ENCODE measurements at places on chromosomes 13 and 19.

- DNase-seq, result no peak
These were observed 711 bp downstream of the CILP2 start for GRCh38 chr19:19538785-19539166.

DNA sequence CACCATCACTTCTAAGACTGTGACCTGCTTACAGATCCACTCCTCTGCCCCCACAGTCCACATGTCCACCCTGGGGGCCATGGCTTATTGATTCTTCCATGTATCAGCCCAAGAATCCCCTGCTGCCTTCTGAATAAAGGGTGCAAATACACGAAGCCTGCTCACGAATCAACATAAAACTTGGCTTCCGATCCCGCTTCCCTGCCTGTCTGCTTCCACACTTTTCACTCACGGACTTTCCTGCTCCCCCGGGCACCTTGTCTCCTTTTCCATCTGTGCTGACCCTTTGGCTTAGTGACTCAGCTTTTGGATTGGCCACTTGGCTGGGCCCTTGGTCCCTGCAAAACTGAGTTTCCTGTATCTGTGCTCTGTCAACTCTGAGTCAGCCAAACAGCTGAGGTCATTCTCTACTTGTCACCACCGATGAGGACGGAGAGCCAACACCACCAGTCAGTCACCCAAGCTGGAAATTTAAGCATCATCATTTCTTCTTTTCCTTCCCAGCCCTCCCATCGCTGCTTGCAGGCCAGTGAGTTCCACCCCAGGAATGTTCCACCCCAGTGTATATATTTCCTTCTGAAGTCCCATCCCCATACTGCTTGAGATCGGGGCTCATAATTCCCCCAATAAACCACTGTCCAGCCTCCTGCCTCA is 11.4 kb upstream of the USP12 start:
- no peak for DNase-seq

DNA sequence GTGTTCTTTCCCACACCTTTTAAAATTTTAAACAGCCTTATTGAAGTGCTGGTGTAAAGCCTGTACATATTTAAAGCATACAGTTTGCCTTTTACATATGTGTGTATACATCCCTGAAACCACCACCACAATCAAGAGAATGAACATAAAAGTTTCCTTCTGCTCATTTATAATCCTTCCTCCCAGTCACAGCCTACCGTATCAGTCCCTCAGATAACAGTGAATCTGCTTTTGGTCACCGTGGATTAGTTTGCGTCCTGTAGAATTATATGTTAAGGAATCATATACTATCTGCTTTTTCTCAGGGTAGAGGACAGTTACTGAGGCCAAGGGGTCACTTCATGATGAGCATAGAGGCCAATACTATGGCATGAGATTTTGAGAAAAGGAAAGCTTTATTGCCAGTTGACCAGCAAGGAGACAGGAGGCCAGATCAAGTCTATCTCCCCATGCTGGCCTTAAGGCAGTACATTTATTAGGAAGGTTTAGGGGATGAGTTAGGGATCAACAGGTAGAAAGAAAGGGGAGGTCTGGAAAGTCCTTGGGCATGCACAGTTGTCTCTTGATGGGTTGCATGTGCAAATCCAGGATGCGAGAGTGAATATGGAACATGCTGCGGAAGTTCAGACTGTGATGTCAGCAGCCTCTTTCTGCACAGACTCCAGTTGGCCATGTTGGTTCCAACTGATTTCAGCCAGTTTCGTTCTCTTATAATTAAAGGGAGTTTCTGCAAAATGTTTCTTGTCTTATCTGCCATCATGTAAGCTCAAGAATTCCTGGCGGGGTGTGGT is 36.3 kb upstream of the LSM14A start:
- DNase-seq, result no peak

DNA sequence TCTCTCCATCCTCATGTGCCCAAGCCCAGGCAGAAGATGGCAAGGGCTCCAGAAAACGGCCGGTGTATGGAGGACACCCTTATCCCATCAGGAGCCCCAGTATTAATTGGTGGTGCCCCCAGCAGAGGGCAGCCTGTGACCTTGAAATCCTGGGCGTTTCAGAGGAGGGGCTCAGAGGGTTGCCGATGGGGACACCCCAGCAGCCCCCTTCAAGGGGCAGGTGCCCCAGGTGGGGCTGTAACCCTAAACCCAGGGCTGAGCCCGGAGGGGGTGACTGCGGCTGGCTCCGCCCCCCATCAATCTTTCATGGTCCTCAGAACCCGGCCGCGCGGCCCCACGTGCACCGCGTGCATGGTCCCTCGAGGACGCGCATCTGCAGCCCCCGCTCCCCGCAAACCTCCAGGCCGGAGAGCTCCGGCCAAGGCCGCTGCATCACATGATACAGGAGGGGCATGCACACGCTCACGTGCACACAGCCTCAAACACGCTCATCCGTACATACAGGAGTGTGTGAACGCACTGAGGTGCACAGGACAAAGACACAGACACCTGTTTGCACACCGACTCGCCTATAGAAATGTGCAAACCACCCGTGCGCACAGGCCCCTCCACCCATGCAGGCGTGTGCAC is 949 bp downstream of the RAB3A start:
- DNase-seq, result peak; percentile 29

DNA sequence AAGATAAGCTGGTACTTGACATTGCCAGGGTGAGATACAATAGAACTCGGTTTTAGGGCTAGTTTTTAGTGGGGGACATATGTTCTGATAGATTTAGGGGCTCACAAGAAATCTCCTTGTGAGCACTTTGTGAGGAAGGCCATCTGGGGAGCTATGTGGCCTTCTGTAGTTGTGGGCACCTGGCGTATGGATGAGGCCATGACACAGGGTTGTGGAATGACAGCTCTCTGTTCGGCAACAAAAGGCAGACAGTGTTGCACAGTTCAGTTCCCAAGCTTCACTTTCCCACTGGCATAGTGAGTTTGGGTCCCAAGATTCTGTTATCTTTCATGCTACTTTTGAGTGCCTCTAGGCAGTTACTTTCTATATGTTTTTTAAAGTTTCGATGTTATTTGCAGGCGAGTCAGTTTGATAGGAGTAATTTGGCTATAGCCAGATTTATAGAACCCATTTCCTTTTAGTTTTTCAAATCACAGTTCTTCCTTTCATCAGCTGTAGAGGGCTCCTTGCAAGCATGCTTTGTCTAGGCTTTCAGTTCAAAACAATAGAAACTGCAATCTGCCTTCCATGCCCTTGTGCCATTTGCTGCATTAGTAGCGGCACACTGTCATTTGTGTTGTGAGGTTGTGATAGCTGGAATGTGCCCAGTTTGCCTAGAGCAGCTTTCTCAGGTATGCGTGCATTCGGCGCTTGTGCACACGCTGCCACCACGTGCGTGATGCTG is 70.6 kb upstream of the TEX29 start:
- DNase-seq, result no peak

- DNase-seq, result no peak
These were observed 2299.5 kb downstream of the PCDH9 start for GRCh38 chr13:64930636-64931035.

- DNase-seq, result no peak
These were observed 12.3 kb downstream of the ATP8B3 start for GRCh38 chr19:1799695-1800342.

DNA sequence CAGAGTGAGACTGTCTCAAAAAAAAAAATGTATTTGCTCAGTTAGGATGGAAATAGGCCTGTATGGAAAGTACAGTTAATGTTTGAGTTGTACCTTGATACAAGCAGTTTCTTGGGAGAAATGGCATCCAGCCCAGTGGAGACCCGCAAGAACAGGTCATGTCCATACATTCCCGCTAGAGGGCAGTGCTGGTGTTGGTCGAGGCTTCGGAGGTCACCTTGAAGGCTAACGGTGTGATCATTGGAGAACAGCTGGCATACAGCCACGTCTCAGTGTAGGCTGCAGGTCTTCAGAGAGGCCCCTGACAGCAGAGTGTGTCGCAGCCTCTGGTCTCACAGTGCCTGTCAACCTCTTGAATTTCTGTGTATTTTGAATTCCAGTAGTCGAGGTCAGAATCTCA is 7.5 kb downstream of the ZNF610 start:
- peak; percentile 15 for DNase-seq

- no peak for DNase-seq
These were observed 61.5 kb downstream of the DOCK9 start for GRCh38 chr13:98916403-98916802.
